ENCODE measurements at places on chromosomes 6 and 20.

DNA sequence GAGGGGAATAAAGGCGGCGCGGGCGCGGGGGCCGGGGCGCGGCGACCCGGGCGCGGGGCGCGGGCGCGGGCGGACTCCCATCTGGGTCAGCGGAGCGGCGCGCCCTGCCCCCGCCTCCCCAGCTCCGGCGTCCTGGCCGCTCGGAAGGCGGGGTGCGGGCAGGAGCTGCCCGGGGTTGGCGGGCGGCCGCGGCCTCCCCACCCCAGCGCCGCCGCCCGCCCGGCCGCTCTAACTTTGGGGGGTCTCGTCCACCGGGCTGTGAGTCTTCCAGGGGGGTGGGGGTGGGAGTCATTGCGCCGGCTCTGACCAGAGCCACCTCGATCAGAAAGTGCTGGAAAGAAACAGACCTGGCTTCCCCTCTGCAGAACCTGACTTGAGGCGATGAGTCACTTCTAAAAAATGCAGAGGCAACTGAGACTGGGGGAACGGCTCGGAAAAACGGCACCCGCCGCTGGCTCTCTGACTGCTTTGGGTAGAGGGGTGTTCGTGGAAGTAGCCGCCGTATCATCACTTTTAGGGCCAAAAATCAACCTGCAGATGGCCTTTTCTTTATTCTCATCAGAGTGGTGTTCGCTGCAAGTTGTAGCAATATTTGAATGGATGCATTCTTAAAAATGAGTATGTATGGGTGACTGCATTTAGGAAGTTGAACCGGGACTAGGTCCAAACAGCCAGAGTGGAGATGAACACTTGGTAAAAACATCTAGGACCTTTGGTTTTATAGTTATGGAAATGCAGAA is 667 bp downstream of the CAP2 start:
- no peak for DNase-seq

DNA sequence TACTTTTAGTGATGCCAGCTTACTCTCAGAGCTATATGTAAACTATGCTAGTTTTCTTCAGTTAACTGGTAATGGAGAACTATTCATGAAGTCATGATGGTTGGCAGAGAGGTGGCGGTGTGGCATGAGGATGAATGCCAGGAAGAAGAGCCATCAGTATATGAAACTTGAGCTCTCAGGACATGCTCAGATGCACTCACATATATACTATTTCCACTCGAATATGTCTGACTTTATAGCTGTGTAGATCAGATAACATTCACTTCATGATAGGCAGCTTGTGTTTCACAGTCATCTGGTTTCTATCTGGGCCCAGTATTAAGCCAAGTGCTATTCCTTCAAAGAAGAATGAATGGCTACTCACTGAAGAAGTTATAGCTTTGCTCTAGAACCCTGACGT is 46.2 kb upstream of the CEP85L start:
- DNase-seq: no peak

GRCh38 chr6:163405412-163406309 is 8.9 kb upstream of the QKI start:
- DNase-seq: no peak

DNA sequence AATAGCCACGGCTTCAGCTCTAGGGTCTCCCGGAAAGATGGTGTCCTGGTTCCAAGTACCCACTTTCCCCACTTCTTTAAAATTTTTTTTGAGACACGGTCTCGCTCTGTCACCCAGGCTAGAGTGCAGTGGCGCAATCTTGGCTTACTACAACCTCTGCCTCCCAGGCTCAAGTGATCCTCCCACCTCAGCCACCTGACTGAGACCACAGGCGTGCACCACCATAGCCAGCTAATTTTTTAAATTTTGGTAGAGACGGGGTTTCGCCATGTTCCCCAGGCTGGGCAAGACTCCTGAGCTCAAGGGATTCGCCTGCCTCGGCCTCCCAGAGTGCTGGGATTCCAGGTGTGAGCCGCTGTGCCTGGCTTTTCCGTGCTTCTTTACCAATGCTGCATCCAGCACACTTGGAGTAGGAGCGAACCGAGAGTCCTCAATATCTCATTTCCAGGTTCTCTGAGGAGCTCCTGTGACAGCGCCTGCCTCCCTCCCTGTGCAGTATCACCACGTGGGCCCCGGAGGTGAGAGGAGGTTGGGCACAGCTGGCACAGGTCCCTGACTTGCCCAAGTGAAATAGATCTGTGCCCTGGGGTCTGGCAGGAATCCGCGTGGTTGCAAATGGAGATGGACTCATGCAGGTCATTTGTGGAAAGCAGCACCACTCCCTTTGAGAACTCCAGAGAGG is 37.3 kb downstream of the EZR start:
- no peak for DNase-seq

GRCh38 chr6:43736211-43736786 is 33.7 kb upstream of the VEGFA start:
- DNase-seq: no peak

GRCh38 chr6:158164579-158165170 is 3.4 kb downstream of the SERAC1 start:
- no peak for DNase-seq

GRCh38 chr6:136737871-136738691 is 54.2 kb downstream of the MAP3K5 start:
- DNase-seq: no peak

GRCh38 chr20:56217829-56218228 is 30.7 kb upstream of the MC3R start:
- DNase-seq: no peak

GRCh38 chr20:41453010-41453950 is 86.7 kb upstream of the EMILIN3 start:
- no peak for DNase-seq

DNA sequence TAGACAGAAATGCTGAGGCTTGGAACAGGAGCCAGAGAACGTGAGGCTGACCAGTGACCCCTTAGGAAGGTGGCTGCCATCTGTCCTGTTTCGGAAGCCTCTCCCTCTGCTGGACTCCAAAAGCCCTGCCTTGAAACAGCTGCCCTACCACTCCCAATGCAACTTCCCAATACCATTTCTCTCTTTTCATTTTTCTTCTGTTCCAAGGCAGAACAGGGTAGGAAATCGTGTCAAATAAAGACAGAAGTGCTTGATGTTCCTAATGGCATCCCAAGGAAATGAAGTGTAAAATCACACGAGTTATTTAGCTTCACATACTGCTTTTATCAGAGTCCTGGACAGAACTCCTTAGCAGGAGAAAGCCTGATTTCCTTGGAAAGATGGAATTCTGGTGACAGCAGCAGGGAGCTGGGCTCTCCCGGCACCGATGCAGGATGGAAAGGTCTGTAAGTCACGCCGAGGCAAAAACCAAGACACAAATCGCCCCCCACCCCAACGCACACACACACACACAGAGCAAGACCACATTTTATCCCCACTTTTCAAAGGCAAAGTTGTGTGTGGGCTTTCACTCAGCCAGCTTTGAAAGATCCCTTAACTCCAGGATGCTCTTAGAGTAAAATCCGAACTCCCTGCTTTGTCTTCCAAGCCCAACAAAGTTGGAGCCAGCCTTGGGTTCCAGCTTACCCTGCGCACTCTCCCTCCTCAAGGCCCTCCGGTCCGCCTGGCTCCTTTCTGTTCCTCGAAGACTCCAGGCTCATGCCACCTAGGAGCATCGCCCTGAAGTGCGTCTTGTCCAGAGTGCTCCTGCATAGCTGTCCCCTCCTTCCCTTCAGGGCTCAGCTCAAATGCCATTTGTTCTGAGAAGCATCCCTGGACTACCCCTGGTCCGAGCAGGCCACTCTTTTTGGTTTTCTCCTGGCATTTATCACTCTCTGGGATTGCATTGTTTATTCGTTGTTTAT is 11.6 kb upstream of the STX16 start:
- no peak for DNase-seq

DNA sequence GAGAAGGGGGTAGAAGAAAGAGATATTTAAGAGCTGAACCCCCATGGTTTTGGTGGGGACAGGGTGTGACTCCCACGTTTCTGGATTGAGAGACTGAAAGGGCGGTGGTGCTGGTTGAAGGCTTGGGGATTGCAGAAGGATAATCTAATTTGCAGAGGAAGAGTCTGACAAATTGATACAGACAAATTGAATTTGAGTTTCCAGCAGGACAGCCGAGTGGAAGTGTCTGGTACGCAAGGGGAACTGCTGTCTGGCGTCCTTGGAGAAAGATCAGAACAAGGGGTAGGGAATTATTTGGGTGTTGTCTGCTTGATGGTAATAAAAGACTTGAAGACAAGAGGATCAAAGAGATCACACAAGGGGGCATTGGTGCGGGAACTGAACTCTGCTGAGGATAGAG is 40.5 kb upstream of the MDGA1 start:
- no peak for DNase-seq

- DNase-seq: no peak
Measured at GRCh38 chr6:53309059-53309900, 39.5 kb downstream of the ELOVL5 start.

- DNase-seq: no peak
Measured at GRCh38 chr6:67633058-67633457, 1002.0 kb upstream of the ADGRB3 start.

- DNase-seq: no peak
Measured at GRCh38 chr6:167469672-167470071, 144.8 kb downstream of the TTLL2 start.

DNA sequence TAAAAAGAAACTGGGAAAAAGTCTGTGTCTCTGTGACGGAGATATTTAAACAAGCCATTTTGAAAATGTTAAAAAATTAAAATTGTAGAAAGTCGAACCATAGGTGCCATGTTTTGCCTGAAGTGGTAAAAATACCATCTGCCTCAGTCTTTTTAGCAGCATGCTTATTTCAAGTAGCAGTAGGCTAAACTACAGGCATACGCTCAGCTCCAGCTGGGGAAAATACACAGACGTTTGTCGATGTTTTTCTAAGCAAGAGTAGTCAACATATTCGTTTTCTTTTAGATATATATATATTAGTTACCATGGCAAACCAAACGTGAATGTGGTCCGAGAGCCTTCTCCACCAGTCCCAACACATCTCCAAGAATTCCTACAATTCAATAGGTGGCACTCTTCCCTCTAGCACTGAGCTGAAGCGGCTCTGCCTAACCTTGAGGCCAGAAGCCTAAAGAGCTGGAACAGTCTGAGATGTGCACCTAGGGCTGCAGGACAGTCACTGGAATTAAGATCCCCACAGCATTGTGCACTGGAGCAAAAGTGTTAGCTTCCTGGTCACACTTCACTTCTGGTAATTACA is 70.2 kb upstream of the BEND3 start:
- DNase-seq: no peak

DNA sequence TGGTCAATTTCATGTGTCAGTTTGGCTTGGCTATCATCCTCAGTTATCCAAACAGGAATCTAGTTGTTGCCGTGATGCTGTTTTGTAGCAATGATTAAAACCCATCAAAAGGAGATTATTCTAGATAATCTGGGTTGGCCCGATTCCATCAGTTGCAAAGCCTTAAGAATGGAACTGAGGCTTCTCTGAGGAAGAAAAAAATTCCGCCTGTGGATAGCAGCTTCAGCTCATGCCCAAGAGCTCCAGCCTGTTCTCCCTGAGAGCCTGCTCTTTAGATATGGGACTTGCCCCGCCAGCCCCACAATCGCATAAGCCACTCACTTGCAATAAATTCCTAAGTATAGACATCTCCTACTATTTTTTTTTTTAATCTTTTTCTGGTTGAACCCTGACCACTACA is 61.5 kb downstream of the SEL1L2 start:
- no peak for DNase-seq

DNA sequence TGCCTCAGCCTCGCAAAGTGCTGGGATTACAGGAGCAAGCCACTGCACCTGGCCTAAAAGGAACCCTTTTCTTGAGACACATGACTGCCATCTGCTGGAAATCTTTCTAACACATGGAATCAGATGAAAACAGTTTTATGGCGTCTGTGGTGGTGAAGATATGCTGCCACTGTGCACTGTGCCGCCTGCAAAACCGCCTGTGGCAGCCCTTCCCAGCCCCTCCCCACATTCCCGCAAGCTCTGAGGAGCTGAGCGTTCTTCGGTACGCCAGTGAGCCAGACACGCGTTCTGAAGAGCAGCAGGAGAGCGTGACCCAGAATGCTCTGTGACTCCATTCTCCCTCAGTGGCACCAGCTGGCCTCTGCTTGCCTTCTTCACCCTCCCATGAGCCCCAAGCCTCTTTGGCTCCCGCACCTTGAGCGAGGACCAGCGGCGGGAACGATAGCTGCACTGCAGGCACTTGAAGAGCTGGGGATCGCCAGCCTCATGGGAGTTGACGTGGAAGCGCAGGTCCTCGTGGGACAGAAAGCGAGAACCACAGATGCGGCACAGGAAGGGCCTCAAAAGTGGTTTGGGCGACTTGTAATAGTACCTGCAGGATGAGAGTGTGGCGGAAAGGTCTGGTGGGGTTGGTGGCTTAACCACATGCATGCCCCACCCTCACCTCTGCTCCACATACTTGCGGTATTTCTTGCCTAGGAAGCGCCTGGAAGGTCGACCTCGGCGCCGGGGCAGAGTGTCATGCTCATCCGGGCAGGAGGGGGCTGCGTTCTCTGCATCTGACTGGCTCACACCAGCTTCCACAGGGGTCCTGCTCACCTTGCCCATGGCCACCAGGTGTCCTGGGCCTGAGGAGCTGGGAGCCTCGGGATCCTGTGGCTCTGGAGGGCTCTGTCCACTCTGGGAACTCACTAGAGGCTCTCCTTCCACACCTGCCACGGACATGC is 8.7 kb downstream of the ZNF335 start:
- no peak for DNase-seq

DNA sequence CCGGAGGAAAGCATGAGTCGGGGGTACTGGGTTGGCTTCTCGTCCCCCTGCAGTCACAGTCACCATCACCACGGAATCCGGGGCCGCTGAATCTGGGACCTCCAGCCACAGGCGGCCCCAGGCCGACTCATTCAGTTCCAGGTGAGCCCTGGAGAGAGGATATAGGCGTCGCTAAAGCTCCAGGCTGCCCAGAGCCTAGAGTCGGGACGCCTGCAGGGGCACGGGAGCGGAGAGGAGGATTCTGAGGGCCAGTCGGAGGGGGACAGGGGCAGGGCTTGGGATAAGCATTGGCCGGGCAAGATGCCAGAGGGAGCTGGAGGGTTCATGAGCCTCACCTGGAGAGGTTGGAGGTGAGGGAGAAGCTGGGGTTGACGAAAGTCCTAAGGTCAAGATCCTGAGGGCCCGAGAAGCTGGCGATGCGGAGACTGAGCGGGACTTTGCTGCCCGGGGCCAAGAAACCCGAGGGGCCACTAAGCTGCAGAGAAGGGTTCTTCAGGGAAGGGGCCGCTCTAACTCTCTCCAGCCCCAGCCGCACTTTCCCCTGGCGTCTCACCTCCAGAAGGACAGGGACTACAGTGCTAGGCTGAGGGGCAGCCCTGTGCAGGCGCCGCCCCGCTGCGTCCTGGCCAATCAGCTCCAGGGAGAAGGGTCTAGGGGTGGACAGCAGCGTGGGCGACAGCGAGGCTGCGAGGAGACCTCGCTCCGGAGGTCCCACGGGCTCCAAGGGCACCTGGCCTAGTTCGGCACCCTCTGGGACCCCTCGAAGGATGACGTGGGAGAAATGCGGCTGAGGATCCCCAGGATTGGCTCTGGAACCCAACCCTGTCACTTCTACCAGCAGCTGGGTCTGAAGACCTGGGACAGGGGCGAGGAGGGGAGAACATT is 3.7 kb downstream of the SAPCD1 start:
- no peak for DNase-seq

GRCh38 chr6:34671801-34672656 is 24.5 kb downstream of the ILRUN start:
- DNase-seq: no peak
